ENCODE measurements at places on chromosomes 5 and 9.
A peak's percentile ranks its signal among the peaks of the same experiment; 100 is the strongest.

DNA sequence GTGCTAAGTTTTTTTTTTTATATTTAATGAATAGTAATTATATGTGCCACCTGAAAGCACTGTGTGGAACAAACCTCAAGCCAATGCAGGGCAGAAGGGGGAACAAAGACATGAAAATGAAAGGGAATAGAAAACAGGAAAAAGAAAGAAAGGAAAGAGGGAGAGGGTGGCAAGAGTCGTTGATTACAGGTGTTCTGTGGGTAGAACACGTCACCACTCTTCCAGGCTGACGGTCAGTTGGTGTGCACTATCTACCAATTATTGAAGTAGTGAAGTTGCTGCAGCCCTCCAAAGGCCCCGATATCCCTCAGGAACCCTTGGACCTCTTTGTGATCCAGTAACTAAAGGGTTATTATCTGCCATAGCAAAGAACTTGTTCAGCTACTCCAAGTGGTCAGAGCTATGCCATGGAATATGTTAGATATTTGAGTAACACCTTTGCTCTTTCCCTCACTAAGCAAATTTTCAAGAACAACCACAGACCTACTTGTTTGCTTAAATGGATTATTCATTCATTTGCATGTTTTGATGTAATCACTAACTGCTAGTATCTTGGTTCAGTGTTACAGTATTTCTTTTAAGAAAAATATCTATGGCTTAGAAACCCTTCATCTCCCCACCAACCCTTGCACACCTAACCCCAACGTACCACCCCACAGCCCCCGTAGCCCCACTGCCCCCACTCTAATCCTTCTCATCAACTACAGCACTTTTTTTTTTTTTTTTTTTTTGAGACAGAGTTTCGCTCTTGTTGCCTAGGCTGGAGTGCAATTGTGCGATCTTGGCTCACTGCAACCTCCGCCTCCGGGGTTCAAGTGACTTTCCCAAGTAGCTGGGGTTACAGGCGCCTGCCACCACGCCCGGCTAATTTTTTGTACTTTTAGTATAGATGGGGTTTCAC lies 31.3 kb downstream of the FYB1 start:
- DNase-seq = no peak

DNA sequence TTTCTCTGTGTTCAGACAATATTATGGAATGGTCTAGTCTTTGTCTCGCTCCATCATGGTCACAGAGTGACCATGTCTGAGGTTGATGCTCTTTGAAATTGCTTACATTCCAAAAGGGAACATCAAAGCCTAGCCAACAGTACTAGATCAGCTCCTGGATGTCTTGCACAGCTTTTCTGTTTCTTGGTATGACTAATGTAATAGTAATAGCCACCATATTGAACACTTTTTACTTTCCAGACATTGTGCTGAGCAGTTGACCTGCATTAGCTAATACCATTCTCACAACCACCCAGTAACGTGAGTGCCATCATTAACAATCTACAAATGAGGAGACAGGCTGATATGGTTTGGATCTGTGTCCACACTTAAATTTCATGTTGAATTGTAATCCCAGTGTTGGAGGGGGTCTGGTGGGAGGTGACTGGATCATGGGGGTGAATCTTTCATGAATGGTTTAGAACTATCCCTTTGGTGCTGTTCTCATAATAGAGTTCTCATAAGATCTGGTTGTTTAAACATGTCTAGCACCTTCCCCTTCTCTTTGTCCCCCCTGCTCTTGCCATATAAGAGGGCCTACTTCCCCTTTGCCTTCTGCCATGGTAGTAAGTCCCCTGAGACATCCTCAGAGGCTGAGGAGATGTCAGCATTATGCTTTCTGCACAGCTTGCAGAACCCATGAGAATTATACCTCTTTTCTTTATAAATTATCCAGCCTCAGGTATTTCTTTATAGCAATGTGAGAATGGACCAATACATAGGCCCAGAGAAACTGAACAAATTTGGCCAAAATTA lies 577.5 kb upstream of the CLINT1 start:
- DNase-seq = no peak

DNA sequence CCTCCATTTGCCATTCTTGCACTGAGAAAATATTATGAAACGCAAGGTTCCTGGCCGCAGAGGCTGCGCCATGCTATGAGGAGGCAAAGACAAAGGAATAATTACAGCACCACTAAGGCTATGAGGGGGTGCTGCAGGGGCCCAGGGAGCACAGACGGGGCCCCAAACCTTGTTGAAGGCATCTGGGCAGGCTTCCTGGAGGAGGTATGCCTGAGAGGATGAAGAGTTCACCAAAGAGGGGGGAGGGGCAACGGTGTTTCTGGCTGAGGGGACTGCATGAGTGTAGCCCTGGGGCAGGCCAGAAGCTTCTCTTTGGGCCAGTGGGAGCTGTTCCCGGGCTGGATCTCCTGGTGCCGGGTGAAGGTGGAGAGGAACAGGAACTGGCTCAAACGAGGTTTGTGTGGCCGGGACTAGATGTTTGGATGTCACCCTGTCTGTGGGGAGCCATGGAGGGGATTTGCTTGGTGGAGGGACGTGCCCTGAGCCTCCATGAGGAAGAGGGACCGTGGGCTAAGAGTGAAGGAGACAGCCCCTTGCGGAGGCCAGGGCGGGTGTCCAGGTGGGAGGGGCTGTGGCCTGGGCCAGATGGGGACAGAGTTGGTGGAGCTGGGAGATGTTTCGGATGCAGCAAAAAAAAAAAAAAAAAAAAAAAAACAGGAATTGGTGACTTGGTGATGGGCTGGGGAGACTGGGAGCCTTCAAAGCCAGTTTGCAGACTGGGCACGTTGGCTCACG lies 28.2 kb downstream of the PTGES start:
- no peak for DNase-seq

GRCh38 chr9:76336027-76336426 lies 58.2 kb downstream of the RFK start:
- no peak for DNase-seq

DNA sequence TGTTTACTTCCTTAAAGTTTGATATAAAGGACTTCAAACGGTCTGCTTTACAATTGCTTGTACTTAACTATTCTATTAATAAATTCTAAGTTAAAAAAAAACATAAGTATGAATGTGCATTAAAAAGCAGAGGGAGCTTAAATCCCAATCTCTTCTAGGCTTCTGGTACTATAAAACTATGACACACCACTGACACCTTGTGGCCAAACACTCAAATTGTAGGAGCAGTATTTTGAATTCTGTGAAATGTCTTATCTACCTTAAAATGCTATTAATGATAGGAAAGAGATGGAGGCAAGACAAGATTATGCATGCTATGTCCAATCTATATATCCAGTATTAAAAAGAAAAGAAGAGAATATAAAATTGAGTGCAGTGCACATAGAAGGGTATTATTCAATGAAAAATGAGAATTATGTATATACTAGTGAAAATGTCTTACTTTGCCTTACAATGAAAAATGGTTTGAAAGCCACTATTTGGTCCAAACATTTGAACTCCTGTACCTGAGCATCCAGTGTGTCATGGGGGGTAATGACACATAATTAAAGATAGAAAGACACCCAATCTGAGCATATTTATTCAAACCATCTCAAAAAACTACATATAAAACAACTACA lies 87.6 kb downstream of the ERP44 start:
- DNase-seq = peak; percentile 49

DNA sequence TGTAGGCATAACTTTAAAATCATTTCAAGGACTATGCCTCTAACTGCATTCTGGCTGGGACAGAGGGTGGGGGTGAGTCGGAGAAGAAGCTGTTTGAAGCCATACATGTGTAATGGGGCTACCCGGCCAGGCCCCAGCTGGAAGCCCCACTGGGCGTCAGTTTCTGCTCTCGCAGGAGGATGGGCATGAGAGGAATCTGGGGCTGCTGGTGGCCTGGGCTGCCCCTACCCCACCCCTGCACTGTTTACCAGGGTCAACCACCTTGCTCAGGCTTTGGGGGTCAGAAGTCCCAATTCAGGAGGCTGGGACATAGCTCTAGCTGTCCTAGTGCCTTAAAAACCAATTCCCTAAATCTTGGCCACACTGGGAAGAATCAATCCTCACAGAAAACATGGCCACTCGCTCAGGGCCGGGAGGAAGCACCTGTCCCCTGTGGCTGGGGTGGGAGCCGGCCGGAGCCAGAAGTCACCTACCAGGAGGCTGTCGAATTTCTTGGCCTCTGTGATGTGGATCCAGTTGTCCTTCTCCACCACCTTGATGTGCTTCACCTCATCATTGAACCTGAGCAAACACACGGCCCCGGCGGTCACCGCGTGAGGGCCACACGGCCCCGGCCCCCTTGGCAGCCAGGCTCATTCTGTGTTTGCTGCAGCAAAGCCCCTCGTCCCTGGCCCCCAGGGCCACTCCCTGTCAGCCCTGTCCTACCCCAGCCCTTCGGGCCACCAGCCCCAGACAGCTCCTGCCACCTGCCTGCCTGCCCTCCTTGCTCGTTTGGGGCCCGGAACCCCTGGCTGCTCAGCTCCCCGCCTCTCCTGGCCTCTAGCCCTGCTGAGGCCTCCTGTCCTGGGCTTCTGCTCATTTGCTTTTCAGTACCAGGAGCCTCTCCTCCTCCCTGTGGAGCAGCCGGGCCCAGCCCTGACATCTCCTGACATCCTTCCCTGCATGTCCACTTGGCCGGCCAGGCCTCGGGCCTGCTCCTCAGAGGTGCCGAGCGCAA lies 33.6 kb upstream of the SARDH start:
- DNase-seq = no peak

DNA sequence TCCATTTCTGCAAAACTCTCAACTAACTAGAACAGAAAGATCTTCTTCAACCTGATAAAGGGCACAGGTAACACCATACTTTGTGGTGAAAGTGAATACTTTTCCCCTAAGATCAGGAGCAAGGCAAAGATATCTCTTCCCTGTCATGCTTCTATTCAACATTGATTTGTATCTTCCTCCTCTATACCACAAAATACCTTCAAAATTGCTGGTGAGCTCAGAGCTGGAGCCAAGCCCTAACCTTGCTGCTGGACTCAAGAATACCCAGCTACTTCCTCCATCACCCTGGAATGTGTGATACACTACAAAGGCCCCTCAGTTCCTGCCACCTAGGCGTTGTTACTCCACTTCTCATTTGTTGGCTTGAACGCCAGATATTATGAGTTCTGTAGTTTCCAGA lies 499.0 kb downstream of the ACTL7B start:
- DNase-seq = no peak

- no peak for DNase-seq
These were observed 133.6 kb upstream of the CDKN2B start for GRCh38 chr9:22142671-22143070.

GRCh38 chr5:93924628-93925027 lies 183.2 kb upstream of the POU5F2 start:
- no peak for DNase-seq

- DNase-seq = no peak
These were observed 435.3 kb downstream of the NR2F1-AS1 start for GRCh38 chr5:93145767-93146166.

DNA sequence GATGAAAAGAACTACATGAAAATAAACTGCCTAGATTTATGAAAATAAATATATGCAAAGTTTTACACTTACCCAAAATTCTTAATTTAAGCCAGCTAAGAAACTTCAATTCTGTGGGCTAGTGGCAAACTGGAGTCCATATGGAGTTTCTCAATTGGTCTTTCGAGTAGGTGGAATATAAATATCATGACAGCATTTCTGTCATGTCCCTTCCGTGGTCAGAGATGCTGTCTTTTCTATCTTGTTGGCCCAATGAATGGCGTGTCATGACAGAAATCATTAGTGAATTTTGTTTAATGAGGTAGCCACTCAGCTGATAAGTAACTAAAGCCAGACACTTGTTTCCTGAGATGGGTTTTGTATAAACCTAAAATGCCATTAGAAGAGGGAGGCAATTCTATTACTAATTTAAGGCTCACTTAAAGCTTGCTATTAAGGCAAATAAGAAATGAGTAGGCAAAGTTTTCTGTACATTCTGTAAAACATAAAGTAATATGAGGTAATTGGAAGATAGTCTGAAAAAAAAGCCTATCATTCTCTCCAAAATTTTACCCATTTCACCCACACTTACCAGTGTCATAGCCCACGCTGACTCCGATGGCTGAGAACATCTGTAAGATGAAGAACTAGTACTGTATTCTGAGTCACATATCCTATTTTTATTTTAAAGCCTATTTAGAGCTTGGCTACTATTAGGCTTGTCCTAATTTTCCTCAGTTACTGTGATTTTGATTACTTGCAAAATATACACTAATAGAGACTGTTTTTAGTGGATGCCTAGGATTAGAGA lies 419.3 kb upstream of the MEF2C start:
- no peak for DNase-seq

- DNase-seq = peak; percentile 53
These were observed 5.7 kb downstream of the TMC1 start for GRCh38 chr9:72526901-72527800.

DNA sequence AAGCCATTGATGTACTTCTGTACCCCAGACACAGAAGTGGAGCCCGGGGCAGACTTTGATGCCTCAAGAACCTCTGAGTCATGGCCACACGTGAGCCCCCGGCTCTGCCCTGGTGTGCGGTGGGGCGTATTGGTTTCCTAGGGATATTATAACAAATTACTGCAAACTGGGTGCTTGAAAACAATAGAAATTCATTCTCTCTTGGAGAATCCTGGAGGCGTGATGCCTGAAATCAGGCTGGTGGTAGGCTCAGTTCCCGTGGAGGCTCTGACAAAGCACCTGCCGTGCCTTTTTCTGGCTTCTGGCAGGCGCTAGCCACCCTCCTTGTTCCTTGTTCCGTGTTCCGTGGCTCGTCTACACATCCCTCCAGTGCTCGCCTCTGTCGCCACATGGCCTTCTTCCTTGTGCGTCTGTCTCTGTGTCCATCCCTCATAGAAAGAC lies 24.2 kb downstream of the NEK6 start:
- no peak for DNase-seq

- DNase-seq = no peak
These were observed 57.4 kb upstream of the CDH12 start for GRCh38 chr5:22910523-22910922.

- no peak for DNase-seq
These were observed 21.9 kb downstream of the CSF2 start for GRCh38 chr5:132095424-132095972.

DNA sequence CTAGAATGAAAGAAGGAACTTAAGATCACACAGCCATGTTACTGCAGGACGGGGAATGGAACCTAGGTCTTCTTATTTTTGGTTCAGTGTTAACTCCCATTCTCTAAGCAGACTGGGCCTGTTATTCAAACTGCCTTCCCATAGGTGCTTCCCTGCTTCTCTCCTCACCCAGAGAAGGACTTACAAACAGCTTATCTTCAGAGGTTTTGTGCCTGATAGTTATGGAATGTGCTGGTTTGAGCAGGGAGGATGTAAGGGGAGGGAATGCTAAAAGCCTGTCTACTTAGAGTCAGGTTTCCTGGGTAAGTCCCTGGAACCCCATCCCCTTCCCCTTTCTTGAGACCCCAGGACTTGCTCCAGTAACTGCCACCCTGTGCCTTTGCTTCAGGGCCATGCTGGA lies 4.2 kb upstream of the PSMD5 start:
- DNase-seq = no peak

GRCh38 chr5:3197304-3198073 lies 398.1 kb upstream of the IRX1 start:
- DNase-seq = no peak

DNA sequence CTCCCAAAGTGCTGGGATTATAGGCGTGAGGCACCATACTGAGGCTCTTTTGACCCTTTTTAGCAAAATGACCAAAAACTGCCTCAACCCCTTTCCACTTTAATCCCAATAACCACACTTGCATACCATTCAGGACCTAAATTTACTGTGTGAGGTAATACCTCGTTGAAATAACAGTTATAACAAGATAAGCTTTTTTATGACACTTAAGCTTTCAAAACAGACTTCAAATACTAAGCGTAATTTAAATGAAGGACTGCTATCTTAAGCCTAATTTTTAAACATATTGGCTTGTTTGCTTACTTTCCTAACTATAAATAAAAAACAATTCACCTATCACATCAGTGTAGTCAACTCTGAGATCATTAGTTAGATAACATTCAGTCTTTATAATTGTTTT lies 37.8 kb downstream of the PWWP2A start:
- DNase-seq = no peak

Data from stimulated activated CD4-positive, alpha-beta T cell treated with anti-CD3 and anti-CD28 coated beads, Interleukin-2, amount 100 ng/mL, for 48 hours (primary cell).